ENCODE measurements at places on chromosomes 16 and 17.

DNA sequence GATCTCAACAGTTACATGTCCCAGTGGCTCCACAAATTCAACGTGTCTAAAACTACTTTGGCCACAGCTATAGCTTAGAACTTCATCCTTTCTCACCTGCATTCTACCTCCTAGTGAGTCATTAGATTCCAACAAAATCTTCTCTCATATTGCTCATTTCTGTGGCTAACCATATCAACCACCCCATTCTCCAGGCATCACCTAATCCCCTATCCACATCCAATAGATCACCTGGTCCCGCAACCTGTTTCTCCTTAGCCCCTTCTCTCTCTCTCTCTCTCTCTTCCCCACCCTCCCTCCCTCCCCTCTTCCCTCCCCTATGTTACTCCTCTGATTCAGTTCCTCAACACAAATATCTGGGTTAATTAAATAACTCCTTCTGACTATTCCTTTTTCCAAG is 64.6 kb downstream of the ANKFN1 start:
- DNase-seq, result no peak

GRCh38 chr16:89364606-89365005 is 125.8 kb downstream of the ANKRD11 start:
- DNase-seq, result no peak

- peak; percentile 30 for DNase-seq
These were observed 45.4 kb downstream of the STH start for GRCh38 chr17:46044286-46044928.

- DNase-seq, result no peak
These were observed 23.5 kb downstream of the WNT9B start for GRCh38 chr17:46874906-46875305.

DNA sequence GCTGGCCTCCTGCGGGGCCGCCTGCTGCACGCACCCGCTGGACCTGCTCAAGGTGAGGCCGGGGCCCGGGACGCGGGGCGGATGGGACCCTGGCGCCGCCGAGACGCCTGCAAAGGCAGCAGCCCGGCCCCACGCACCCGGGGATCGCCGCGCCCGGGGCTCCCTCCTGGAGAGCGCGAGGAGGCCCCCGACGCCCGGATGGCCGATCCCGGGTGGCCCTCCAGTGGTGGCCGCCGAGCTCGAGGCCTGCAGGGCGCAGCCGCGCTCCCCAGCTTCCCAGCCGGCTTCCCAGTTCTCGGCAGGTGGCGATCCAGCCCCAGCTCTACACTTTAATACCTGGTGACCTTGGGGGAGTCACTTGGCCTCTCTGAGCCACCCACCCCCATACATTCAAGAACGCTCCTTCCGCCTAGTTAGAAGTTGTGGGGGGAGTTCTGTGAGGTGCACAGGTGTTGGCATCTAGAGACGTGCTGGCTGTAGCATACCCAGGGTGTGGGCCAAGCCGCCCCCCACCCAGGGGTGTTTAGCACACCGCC is 452 bp downstream of the SLC25A10 start:
- no peak for DNase-seq
